Renal cortex interstitium (tissue), 15 donors: ENCODE measurements at places on chromosomes 3 and 15.

- no peak for DNase-seq
Observed at GRCh38 chr3:110318108-110318507, 753.5 kb upstream of the NECTIN3 start.

GRCh38 chr3:114732353-114732752, 414.7 kb downstream of the ZBTB20 start:
- DNase-seq: no peak

- no peak for DNase-seq
Observed at GRCh38 chr15:33612721-33613304, 302.0 kb downstream of the RYR3 start.

GRCh38 chr3:46423588-46423987, 16.5 kb downstream of the CCRL2 start:
- DNase-seq: no peak

- DNase-seq: no peak
Observed at GRCh38 chr3:127473244-127474024, 117.1 kb downstream of the TPRA1 start.

DNA sequence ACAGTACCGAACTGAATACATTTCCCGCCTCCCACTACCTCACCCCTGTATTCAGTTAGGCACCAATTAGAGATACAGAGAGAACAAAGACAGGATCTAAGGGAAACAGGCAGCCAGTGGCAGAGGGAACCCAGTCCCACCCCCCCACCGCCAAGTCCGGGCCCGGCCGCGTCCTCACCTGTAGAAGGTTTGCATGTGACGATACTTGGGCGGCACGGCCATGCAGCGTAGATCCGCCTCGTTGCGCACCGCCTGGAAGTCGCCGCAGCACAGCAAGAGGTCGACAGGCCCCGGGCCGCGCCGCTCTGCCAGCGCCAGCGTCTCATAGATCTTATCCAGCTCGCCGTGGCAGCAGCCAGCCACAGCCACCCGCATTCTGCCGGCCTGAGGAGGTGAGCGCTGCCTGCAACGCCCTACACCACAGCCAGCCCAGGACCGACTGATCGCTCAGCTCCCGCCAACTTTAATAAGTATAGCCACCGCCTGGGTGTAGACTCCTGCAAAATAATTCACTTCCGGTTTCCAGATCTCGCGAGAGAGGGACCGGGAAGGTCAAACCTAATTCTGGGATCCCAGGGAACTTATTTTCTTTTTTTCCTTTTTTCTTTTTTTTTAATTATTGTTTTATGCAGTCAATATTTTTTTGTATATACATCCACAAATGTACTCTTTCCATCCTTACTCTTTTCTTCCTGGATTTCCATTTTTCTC, at the start of gene DBR1:
TSS of gene DBR1 (minus strand) at position 501 of the 711 bp plus-strand sequence. CDS start at position 375, 126 bp downstream.
- peak; percentile 87 for DNase-seq

GRCh38 chr15:66565741-66566144, at the start of gene LCTL:
TSS of gene LCTL (minus strand) at chr15:66565998. CDS start at chr15:66565365, 633 bp downstream.
- peak; percentile 6 for DNase-seq

DNA sequence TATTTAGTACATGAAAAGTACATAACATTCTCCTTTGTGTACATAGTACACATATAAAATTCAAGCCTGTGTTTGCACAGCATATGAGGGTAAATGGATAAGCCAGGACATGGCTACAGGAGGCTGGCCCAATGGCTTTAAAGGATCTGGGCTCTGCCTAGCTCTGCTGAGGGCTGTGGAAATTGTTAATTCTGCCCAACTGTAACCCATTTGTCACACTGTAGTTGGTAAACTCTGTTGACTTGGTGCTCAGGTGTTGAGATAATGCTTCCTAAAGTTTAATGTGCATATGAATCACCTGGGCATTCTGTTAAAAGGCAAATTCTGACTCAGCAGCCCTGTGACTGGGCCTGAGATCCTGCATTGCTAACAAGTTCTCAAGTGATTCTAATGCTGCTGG, 196.5 kb upstream of the ZPLD1 start:
- DNase-seq: no peak

DNA sequence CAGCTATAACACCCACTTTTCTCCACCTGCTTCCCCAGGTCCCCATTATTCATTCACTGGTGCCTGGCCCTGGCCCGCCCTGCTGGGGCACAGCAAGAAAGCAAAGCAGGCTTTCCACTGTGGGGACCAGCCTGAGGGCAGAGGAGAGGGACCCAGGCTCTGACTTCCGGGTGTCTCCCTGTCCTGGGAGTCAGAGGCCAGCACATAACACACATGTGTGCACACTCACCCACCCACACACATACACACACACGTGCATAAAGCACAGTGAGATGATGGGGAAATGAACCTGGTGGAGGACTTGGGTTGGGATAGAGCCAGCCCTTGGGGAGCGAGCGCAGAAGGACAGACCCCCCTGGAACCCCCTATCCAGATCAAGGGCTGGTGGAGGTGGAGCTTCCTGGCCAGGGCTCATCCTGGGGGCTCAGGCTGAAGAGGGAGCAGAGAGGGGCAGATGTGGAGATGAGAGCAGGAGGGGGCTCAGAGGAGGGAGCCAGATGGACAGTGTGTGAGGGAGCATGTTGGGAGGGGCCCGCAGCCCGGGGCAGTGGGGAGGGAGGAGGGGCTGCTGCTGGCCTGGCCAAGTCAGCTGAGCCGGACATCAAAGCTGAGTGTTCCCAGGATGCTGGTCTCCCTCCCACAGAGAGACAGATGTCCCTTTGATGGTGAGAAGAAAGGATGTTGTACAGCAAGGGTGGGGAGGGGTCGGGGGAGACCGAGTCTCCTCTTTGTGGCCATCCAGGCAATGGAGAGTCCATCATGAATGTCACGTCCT, 78.2 kb downstream of the LINGO1 start:
- no peak for DNase-seq

GRCh38 chr3:122103821-122104514, 48.8 kb downstream of the CD86 start:
- DNase-seq: no peak

GRCh38 chr3:125647318-125648014, 52.2 kb upstream of the OSBPL11 start:
- no peak for DNase-seq

DNA sequence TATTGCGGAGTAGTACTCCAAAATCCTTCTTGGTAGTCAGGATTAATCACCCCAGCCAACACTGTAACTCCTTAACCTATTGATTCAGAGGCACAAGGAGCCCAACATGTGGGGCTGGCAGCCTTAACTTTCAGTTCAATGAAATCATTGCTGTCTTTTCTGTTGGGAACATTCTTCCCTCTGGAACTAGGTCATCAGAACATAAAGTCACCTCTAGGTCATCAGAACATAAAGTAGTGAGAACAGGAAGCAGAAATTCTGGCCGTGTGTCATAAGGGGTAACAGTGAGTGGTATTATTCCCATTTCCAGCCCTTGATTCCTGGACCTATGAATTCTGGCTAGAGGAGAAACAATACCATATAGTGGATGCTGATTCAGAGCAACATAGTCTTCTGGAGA, 71.5 kb upstream of the TNIK start:
- DNase-seq: no peak

DNA sequence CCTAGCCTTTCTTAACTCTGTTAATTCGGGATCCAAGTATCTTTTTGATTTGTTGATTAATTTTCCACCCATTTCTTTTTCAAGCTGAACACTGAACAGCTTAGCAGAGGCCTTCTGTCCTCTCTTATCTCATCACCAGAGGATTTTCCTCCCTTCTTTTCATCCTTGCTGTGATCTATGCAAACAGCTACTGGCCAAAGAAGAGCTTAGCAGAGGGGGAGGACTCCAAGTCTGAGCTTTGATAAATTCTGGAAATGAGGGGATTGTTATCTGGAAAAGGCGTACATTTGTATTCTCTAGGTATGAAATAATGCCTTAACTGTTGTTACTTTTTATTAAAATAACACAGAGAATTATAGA, 13.4 kb downstream of the DZIP3 start:
- DNase-seq: no peak

- DNase-seq: no peak
Observed at GRCh38 chr3:155233213-155233612, 60.3 kb downstream of the STRIT1 start.

DNA sequence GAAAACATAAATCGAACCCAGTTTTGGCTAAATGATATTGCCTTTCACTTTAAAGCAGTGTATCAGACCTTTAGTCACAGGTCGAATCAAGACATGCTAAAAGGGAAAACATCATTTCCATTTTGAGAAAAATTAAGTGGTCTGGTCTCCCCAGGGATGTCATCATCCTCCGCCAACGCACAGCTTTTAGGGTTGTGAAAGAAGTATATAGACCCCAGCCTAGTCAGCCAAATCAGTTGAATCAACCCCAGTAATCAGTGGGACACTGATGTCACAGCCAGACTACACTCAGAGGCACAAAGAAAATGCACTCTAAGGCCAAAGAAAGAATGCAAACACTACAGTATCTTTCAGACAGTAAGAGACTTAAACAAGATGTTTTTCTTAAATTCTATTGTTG, 187.4 kb downstream of the ZIC4 start:
- DNase-seq: no peak

- no peak for DNase-seq
Observed at GRCh38 chr3:13012221-13012691, 61.0 kb downstream of the IQSEC1 start.

DNA sequence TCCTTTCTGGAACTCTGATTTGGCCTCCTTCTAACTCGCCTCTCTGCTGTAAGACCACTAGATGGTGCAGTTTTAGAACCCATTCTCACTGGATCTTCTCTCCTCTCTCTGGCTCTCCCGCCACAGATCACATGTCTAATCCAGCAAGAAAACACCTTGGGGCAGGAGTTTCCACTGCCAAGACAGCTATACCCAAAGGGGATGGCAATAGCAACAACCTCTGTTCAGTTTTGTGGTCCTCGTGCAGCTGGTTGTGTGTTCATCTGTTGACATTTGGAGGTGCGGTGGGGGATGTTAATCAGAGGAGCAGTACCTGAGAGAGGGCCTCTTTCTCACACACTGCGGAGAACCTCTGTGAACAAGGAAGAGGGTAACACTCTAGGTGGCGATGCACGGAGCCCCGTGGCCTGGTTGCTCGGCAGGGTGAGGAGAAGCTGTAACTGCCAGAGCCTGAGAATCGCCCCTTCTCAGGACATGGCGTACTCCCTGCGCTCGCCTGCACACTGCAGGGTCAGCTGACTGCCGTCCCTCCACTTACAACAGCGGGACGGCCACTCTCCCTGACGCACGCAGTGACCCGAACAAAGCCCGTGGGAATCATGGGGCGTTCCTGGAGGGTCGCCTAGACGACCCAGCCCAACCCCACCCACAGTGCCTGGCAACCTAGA, at the start of gene TEX55:
TSS of gene TEX55 (plus strand) at position 666 of the 668 bp plus-strand sequence. CDS start 25 bp downstream, outside the sequence.
- DNase-seq: peak; percentile 11

GRCh38 chr3:80215191-80215590, 447.4 kb upstream of the ROBO1 start:
- DNase-seq: no peak

DNA sequence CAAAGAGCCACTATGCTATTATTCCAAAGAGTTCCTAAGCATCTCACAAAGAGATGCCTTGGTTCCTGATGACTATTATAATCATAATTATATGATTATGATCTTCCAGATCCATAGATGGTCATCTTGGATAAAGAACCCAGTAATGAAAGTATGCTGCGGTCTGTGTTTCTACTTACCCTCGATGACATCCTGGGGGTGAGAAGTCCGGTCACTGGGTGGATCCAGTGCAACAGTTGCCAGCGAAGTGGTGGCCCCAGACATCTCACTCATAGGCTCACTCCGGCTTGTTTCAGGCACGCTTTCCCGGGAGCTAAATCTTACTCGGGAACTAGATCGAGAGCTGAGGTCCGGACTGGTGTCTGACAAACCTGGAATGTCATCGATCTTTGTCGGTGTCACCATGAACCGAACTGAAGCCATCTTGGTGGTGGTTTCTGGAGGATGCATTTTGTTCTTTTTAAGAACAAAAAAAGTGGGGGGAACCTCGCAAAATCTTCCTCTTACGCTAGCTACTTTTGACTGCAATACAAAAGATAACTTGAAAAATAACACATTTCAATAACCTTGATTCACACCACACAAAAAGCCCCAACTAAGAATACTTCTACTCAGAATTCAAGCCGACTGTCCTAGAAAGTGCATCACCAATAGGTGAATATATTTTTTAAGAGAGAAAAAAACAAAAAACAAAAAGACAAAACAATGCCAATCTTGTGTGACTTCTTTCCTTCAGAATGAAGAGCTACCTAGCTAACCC, 1.2 kb downstream of the SLC12A6 start:
- no peak for DNase-seq

DNA sequence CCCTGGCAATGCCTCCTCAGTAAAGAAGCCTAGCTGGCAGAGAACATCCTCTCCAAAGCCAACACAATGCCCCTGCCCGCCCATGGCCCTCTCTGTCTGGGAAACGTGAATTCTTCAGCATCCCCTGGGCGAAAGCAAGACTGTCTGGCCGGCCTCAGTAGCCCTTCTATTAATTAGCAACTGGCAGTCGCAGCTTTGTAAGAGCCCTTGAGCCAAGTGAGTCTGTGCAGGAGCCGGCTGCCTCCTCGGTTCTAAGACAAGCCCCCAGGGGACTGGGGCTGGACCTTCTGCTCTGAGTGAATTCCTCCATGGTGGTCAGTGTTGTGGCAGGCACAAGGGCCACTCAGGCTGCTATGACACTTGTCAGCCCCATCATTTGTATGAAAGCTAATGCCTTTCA, 7.4 kb downstream of the HCN4 start:
- no peak for DNase-seq

DNA sequence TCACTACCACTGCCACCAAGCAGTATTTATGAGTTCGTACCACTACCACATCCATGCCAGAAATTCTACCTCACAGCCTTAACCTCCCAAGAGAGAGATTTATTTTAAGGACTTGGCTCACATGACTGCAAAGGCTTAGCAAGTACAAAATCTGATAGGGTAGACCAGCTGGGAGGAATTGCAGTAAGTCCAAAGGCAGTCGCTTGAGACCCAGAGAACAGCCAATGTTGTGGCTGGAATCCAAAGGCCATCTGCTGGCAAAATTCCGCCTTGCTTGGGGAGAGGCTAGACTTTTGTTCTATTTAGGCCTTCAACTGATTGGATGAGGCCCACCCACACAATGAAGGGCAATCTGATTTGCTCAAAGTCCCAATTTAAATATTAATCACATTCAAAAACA, 101.4 kb upstream of the STT3B start:
- DNase-seq: no peak

- no peak for DNase-seq
Observed at GRCh38 chr15:84143753-84144314, 91.7 kb upstream of the GOLGA6L4 start.

DNA sequence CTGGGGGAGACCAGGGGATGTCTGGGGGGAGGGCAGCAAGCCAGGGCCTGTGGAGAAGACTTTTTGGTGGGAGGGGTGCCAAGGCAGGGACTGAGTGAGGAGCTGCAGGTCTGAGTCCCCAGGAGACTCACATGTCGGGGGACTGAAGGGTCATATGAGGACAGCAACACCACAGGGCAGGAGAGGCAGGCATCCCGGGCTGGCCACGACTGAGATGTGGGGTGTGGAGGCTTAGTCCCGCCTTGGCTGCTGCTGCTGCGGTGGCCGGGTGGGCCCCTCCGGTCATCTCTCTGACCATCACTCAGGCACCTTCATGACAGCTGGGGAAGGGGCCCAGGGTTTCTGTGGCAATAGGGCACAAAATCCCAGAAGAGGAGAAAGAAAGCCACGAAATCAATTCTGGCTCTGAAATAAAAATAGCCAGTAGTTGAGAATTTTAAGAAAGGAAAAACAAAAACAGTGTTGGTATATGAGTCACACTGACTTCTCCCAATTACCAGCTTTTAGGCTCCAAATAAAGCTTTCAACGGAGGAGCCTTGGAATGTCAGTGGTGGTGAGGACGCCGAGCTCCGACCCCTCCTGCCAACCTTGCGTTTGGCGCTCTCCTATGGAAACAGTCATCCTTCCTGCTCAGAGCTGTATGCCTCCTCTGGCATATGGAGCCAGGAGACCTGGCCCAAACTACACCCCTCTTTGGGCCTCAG, 52.9 kb upstream of the ITGA11 start:
- no peak for DNase-seq
